ENCODE measurements at places on chromosomes 1 and 21. TPM values are rescaled to one million over a fixed set of nuclear protein-coding genes. Genes with fewer than 3 reads are reported as not detected.

DNA sequence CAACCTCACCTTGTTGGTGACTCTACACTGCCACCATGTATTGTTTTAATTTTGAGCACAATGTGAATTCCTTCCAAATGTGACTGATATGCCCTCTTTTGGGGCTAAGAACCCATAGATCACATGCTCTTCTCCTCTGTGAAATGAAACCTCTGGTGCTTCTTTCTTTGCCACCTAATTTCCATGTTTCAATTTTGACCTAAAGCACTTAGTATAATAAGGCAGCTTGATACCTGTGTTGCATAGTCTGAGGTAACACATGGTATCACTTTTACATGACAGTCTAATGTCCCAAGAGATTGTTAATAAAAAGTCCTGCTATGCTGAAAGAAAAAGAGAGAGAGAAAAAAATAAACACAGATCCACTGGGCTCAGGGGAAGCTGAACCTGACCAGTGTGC is 24.2 kb downstream of the CLEC20A start:
- DNase-seq = no peak

- DNase-seq = no peak
Observed at GRCh38 chr1:245715291-245715701, 560.5 kb downstream of the KIF26B start.

DNA sequence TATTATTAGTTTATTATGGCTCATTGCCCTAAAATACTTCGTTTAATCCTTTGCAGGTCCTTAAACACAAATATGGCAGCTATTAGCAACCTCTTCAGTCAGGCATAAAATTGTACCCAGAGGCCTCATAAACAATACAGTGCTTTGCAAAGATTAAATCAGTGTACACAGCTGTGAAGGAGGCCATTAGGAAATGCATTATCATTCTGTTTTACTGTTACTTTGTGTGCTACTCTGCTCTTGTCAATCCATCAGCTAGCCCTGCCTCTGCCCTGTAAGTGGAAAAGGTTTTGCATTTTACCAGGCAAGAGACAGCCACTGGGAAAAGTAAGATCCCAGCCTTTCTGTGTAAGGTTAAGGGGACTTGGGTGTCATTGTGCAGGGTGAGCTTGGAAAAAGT is 415.7 kb upstream of the DAB1 start:
- no peak for DNase-seq

GRCh38 chr1:152811671-152812070 is at the start of gene LCE1B:
Gene LCE1B (plus strand): TSS chr1:152811971. CDS start chr1:152812447, 476 bp downstream.
- no peak for DNase-seq

DNA sequence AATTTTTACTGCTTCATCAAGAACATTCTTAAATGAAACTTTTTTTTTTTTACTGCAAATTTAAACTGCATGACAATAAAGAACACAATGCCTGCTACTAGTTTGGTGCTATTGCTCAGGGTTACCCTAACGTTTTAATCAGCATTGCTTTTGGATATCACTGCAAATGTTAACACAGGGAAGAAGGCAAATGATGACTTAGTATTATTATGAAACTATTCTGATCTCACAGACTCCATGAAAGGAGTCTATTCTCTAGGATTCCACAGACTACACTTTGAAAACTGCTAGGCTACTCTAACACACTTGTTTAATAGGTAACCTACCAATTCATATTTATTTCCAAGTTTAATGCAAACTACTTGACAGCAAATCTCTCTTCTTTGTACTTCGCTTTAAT is 49.8 kb downstream of the GATAD2B start:
- DNase-seq = no peak

DNA sequence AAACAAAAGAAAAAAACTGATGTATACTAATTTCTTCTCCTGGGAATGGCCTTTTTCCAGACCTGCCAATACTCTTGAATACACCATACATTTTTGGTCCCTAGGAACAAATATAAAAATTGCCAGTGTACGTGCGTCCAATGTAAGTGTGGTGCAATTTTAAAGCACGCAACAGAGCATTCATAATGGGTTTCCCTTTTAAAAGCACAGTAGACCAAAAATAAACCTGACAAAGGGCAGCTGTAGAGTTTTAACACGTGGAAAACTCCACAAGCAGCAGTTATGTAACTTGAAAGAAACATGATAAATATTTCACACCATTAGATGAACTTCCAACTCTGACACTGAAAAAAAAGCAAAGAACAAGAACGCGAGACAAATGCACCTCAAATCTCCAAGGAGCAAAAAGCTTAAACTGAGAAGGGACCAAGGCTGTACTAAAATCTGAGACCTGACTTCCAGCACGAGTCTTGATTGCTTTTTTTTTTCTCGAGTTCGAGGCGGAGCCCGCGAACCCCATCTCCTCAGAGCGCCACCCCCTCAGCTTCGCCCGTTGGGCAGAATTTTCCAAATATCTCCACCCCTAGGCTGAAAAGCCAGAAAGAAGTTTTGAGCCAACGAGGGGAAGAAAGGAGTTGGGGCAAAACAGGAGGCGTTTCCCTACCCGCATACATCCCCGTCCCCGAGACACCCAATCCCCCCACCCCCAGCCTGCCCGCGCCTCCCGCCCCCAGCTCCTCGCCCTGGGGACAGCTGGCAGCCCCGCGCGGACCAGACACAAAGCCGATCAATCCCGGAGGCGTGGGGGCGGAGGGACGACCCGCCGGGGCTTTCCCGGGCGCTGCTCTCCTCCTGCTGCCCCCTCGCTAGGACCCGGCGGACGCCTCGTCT is at the start of gene JAM2:
TSS of gene JAM2 (plus strand) at position 599 of the 891 bp plus-strand sequence. CDS start 564 bp downstream, outside the sequence.
- DNase-seq = peak; percentile 65

GRCh38 chr1:185445594-185445993 is 128.6 kb upstream of the IVNS1ABP start:
- no peak for DNase-seq

- no peak for DNase-seq
Observed at GRCh38 chr1:151867321-151867720, 13.8 kb upstream of the THEM5 start.

GRCh38 chr1:41481109-41481775 is 3.2 kb downstream of the EDN2 start:
- no peak for DNase-seq

- DNase-seq = no peak
Observed at GRCh38 chr1:108072212-108072611, 107.2 kb upstream of the VAV3 start.

DNA sequence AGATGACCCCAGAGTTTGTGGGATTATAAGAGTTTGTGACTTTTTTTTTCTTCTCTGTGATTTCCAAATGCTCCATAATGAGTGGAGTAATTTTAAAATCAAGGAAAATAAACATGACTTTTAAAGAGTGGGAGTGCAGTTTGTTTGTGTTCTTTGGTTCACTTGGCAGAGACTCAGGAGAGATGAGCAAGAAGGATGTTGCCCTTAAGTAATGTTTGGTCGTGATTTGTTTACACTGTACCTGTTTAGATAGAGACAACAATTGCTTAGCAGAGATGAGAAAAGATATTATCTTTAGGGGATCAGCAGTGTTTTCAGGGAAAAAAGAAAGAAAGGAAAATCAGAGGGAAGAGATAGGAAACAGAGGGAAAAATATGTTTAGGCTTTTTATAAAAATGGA is 170.8 kb downstream of the ADSS2 start:
- no peak for DNase-seq

DNA sequence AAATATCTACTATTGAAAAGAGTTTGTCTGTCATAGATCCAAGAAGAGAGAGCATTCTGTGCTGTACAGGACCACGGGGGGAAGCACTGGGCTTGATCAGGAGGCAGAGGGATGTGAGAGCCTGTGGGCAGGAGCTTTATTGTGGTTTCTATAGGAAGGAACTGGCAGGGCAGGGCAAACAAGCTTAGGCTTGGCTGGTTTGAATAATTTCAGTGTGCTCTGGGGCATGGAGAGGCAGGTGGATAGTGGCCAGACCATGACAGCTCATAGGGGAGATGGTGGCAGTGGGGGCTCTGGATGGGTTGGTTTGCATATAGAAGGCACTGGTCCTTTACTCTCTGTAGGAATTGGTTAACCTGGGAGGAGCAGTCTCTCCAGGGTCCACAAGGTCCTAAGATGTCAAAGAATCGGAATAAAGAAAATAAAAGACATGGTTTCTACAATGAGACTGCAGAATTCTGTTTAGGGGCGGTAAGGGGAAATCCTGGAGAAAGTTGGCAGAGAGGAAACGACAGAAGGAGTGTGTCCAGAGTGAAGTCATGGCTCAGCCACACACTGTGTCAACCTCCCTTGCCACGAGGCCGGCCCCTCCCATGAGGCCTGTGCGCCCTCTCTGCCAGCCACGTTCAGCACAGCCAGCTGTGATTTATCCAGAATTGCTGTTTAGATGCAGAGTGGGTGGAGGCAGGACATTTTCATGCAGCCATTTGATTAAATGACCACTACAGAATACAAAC is 81.7 kb upstream of the PGBD5 start:
- no peak for DNase-seq

DNA sequence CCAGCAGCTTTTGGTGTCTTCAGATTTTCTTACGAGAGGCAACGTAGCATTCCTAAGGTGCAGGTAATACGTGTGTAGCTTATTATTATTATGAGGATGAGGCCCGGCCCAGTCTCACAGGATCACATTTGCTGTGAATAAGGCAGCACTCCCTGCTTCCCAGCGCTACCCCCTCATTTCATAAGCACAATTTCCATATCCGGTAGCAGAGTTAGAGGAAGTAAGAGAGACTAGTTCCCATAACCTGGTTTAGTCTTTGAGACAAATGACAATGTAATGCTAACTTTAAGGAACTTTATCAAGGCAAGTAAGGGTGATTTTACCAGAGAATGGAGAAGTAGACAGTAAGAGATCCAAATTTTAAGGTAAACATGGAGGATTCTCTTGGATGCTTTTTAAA is 14.6 kb upstream of the LMO4 start:
- no peak for DNase-seq

GRCh38 chr1:44499306-44499705 is 94.3 kb downstream of the RNF220 start:
- DNase-seq = no peak

- DNase-seq = no peak
Observed at GRCh38 chr1:169132512-169133227, 26.2 kb downstream of the ATP1B1 start.

DNA sequence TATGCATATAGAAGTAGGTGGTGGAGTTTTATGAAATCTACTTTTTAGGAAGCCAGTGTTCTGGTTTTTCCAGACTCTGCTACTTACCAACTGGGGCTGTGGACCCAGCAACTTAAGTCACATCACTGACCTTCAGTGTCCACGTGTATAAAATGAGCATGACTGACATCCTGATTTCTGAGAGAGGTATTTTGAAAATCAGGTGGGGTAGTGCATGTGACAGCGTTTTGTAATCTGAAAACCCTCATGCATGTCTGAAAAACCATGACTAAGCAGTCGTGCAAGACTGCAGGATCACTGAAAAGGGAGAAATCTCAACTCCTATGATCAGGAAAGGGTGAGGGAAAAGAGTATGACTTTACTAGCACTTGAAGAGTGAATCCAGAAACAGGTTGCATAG is 26.1 kb downstream of the CR1L start:
- DNase-seq = no peak

GRCh38 chr1:27868556-27868931 is 3.8 kb upstream of the THEMIS2 start:
- no peak for DNase-seq

GRCh38 chr1:43703836-43704235 is 3.5 kb upstream of the ST3GAL3 start:
- DNase-seq = no peak

- DNase-seq = no peak
Observed at GRCh38 chr21:16324630-16325029, 594.8 kb downstream of the USP25 start.

- no peak for DNase-seq
Observed at GRCh38 chr1:240178366-240178765, 86.7 kb downstream of the FMN2 start.

The PRAMEF1 gene
- not detected for total RNA-seq

The TMEM39B gene
- total RNA-seq = 25.2 TPM

The GORAB gene
- total RNA-seq = 13.6 TPM

The PCBP3 gene
- total RNA-seq = 0.66 TPM

The MYBPH gene
- not detected for total RNA-seq

The CELA2A gene
- total RNA-seq = not detected

The TTC24 gene
- total RNA-seq = 18.7 TPM

The CD1D gene
- total RNA-seq = not detected

The CYP4A22 gene
- total RNA-seq = not detected

The LCE3E gene
- not detected for total RNA-seq

The LENEP gene
- 0.66 TPM for total RNA-seq
